ENCODE measurements at places on chromosomes 1 and 21.

GRCh38 chr1:55305735-55306134, 90.6 kb upstream of the USP24 start:
- DNase-seq: peak; percentile 68

GRCh38 chr1:15060104-15060503, 93.4 kb upstream of the TMEM51 start:
- DNase-seq: no peak

DNA sequence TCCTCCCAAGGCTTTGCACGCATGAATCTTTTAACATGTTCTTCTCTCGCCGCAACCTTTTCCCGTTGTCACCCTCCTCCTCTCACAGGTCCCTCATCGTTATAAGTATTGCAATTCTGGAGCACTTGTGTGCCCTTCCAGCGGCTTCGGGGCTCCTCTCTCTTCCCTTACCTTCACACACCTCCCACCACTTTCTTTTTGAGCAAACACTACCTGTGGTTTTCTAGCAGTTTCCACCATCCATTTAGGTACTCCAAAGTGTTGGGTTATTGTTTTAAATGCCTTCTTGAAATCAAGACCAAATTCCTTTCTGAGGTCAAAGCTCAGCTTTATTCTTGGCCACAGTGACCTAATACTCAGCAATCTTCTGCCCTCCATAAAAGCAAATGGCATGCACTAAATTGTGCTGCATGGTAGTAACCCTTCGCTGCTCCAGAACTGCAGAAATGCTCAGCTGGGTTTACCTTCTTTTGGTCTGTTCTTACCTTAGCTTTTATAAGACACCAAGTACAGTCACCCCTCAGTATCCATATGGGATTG, 472.4 kb downstream of the SETD4 start:
- no peak for DNase-seq

GRCh38 chr1:84603941-84604830, 29.9 kb upstream of the CTBS start:
- peak; percentile 66 for DNase-seq

GRCh38 chr1:209924390-209924789, 13.6 kb upstream of the SYT14 start:
- DNase-seq: no peak

DNA sequence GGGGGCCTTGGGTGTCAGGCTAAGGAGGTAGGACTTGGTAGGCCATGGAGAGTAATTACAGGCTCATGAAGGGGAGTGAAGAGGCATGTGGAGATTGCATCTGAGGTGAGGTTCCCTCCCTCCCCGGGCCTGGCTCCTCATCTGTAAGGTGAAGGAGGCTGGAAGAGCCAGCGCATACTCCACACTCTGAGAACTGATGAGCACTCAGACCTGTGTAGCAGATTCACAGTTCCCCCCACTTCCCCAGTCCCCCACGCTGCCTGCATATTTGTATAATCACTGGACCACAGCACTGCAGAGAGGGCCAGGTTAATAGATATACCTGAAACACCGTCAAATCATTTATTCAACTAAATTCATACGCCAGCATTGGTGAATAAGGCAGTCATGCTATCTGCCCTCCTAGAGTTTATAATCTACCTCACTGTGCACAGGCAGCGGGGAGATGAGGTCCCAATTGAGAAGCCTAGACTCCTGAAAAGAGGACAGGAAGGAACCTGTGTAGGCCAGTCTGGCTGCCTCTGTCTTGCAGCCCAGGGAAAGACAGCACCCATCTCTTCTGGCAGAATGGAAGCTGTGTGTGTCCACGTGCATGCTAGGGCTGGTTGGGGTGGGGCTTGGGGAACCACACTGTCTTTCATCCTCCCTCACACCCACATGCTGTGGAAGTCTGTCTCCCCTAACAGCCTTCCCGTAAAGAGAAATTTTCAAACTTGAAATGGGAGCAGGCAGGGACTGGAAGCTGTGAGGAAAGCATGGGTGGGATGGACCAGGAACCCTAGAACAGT, 110.6 kb upstream of the ATP1A1 start:
- DNase-seq: no peak

DNA sequence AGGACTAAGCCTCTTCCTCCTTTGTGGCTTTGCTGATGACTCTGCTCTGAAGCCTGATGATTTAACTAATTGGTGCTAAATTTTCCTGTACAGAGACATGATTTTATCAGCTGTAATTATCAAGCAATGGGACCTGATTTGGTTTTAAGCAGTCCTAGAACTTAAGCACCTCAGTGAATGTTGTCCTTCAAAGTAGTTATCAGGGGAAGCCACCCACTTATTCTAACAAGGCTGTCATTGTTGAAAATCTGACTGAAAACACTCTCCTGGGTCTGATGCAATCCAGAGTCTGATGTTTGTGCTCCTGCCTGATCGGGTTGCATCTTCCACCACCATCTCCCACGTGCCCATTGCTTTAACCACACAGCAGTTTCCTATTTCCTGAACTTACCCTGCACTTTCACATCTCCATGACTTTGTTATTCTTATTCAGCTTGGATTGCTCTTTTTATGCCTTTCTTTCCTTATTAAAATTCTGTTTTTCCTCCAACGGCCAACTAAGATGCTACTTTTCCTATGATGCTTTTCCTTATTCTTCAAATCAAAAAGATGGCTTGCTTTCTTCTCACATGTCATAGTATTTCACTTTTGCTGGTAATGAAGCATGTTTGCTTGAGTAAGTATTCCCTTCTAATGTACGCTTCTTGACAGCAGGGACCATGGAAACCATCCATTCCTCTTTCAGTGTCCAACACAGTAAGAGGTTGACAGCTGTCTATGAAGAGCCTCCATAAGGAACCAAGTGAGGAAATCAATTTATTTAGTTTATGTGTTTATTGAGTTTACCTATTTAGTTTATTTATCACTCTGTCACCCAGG, 55.0 kb downstream of the S1PR1 start:
- DNase-seq: no peak

GRCh38 chr1:227586733-227587132, 23.4 kb downstream of the ZNF678 start:
- no peak for DNase-seq

GRCh38 chr1:111598544-111598943, 21.0 kb upstream of the RAP1A start:
- DNase-seq: no peak

- DNase-seq: no peak
These were observed 15.0 kb upstream of the PWP2 start for GRCh38 chr21:44092211-44092610.

DNA sequence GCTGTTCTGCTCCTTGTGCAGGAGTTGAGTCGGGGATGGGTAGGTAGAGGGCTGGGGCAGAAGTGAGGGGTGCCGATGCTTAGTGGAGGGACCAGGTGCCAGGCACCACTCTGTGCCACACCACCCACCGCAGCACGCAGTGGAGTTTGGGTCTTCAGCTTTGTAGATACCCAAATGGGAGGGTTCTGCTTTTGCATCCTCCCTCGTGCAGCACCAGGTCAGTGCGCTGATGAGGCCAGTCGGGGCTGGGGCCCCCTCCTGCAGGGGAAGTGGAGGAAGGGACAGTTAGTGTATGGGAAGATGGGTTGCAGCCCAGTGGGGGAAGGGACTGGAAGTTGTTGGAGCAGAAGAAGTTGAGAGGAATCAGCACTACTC, 244.0 kb downstream of the RHOU start:
- DNase-seq: no peak

DNA sequence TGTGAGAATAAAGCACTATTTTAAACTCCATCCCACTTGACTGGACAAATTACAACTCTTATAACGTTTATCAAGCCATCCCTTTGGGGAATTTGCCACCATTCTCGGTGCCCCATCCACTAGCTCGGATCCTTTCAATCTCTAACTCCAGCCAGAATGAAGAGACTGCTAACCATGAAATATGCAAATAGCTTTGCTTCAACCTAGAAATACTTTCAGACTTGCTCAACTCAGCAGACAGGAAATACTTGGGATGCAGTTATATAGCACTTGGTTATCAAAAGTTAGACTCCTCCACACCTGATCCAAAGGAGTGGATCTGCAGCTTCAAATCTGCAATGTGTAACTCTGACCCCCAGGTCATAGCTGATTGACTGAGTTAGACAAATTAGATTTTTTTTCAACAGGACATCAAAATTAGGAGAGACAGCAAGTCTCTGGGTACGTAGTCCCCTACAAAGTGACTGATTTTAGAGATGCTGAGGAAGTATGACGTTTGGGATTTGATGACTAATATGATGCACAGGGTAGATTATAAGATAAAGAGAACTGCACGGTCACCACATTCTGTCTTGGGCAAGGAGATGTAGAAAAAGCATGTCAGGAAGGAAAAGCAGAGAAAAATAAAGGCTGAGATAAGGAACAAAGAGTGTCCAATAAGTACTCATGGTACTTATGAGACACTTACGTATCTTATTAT, 496.0 kb downstream of the AGBL4 start:
- no peak for DNase-seq

- peak; percentile 75 for DNase-seq
These were observed 11.7 kb upstream of the CD55 start for GRCh38 chr1:207309745-207310273.

DNA sequence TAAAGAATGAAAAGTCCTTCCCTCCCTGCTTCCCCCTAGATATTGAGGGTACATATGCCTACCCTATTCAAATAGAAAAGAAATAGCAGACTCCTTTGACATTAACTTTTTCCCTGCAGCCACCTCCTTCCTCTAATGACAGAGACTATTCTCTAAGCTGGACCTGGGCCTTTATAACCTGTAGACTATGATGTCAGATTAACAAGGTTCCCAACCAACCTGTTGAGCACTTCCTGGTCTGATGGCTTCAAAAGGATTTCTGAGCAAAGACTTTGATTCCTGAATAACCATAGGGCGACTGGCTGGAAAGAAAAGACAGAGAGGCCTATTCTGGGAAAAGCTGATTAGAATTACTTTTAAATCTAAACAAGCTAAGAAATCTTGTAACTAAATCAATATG, 18.4 kb upstream of the C1orf216 start:
- DNase-seq: no peak

- peak; percentile 92 for DNase-seq
These were observed 4.6 kb downstream of the IVL start for GRCh38 chr1:152912900-152913299.

DNA sequence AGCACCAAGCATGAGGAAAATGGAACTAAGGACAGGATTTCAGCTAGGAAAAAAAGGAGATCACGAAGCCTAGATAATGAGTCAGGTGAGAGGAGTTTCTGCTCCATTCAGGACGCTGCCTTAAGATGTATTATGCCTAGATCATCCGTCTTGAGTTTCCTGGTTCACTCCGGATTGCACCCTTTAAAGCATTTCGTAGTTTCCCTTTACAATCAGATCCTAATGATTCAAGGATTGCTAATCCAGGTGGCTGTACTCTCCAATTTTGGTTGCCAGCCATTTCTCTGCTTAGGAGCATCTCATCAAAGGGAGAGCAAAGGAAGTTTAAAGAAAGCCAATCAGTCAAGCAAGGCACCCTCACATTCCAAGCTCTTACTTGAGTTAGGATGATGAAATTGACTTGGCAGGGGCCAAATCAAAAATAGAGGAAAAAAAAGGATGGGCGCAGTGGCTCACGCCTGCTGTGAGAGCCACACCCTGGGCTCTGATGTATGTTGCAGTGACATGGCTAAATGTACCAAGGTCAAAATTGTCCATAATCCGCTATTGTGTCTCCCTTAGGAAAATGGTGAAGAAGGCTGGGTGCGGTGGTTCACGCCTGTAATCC, 156.9 kb upstream of the SOD1 start:
- peak; percentile 66 for DNase-seq

GRCh38 chr21:36347278-36347961, 27.4 kb downstream of the MORC3 start:
- DNase-seq: no peak

DNA sequence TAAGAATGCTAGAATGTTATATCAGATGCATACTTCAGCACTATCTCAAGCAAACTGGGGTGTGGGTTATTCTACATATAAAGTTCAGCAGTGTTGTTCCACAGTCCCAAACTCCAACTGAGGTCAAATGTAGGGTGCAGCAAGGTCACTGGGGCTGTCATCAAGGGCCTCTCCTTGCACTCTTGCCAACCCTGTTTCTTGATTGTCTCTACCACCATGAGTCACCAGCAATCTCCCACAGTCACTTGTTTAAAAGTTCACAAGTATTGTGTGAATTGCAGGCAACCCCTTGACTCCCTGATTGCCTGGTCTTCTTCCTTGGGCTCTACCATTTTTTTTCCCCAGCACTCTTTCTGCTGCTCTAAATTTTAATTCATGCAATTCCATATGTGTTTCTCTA, 10.6 kb downstream of the METTL18 start:
- no peak for DNase-seq

GRCh38 chr1:89527750-89528381, 3.2 kb downstream of the LRRC8B start:
- DNase-seq: no peak

DNA sequence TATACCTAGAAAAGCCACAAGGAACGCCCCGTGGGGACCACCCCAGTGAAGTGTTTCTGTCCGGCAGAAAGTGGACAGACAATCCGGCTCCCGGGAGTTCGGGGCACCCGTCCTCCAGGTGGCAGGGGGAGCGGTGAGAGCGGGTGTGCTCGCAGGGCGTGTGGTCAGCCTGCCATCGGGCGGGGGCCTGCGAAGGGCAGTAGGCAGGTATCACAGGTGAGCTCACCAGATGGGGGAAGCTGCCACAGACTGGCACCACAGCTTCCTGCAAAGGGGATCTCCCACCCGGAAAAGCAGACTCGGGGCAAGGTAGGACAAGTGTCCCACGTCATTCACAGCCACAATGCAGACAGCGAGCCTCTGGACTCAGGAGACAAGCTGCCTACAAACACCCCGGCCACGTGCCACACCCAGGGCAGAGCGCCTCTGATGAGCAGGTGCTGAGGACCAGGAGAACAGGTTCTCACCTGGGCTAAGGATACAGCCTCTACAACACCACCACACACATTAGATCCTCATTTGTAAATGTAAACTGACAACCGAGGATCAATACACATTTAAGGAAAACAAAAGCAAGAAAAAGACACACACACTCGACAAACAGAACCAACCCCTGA, 36.4 kb downstream of the VPS26C start:
- DNase-seq: no peak

GRCh38 chr1:1075148-1075935, 1.2 kb upstream of the RNF223 start:
- DNase-seq: no peak

GRCh38 chr1:234454926-234455325, 24.1 kb downstream of the TARBP1 start:
- DNase-seq: no peak

DNA sequence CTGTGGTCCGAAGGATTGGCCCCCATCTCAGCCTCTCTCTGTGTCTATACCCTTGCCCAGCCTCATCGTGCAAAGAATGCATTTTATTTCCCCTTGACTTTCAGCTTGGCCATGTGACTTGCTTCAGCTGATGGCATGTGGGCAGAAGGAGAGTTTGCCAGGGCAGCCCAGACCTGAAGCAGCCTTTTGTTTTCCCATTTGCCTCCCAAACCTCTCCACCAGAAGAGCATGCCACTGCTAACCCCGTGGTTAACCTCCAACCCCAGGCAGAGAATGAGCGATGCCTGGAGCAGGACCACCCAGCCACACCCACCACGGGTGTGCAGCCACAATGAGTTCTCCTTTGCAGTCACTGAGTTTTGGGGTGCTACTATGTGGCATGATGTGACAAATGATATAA, 136.4 kb downstream of the SETD4 start:
- no peak for DNase-seq

All from trophoblast cell (in vitro differentiated cells and primary cell).